ENCODE measurements at places on chromosomes 4 and X. TPM values are rescaled to one million over a fixed set of nuclear protein-coding genes. Genes with fewer than 3 reads are reported as not detected.

FHIP1A gene
- total RNA-seq, result 100 TPM

TAPT1 gene
- total RNA-seq, result 22.9 TPM

HERC5 gene
- 2.2 TPM for total RNA-seq

NXF2B gene
- total RNA-seq, result not detected

CCDC110 gene
- 1.5 TPM for total RNA-seq

NALF2 gene
- not detected for total RNA-seq

DNA sequence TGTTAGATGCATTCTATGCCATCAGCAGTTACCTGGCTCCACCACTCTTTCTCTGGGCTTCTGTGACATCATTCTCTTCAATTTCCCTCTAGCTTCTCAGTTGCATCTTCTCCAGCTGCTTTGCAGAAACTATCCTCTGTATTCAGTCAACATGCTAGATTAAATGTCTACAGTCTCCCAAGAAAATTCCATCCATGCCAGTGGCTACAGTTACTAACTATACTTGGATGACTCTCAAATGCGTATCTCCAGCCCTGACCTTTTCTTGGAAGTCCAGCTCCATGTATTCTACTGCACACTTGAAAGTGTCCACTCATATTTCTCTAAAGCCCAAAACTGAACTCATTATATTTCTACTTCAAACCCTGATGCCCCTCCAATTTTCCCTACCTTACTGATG is 232.3 kb upstream of the TENM3 start:
- H3K27ac ChIP-seq, result no peak overlapping the region
- no peak for DNase-seq
- H3K27me3 ChIP-seq, result no peaks in the 10 kb centered on the region
- H3K4me1 ChIP-seq, result no peaks in the 10 kb centered on the region

DNA sequence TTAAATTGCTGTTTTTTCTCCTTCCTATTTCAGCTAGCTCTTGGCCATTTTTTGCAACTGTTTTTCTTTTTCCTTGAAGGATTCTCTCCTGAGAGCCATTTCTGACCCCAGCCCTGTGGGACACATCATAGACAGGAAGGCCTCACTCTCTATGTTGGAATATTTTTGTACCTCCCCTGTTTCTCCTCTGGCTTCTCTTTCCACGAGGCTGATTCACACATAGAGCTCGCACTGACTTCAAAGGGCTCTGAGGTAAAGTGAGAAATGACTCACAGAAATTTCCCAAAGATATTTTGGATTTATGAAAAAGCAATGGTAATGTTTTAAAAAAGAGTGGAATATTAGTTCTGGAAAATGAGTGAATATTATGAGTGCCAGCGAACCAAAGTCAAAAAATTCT is 181.7 kb upstream of the IGFBP7 start:
- H3K4me3 ChIP-seq, result no peak overlapping the region
- DNase-seq, result no peak
- no peaks in the 10 kb centered on the region for H3K27me3 ChIP-seq
- no peaks in the 10 kb centered on the region for H3K4me1 ChIP-seq

GRCh38 chrX:3549411-3549911 is 164.0 kb downstream of the PRKX start:
- no peak overlapping the region for H3K27ac ChIP-seq
- H3K4me3 ChIP-seq, result peak overlapping the region; percentile 30
- no peaks in the 10 kb centered on the region for H3K36me3 ChIP-seq
- H3K4me1 ChIP-seq, result peaks cover 12% of the 10 kb centered on the region
- DNase-seq, result no peak
- H3K27me3 ChIP-seq, result no peaks in the 10 kb centered on the region

DNA sequence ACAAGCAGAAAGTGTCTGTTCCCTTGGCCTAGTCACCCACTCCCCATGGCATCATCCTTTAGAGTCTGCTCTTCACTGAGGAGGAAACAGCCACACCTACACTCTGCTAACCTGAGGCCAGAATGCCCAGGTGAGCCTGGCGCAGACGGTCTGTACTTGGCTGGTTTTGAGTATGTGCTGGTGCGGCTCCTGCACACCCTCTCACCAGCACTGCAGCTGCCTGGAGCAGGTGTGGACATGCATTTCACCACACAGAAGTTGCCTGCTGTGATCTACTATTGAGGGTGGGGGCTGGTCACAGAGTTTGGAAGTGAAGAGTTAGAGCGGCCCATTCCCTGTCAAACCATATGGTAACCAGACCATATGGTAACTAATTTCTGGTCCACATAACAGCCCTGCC is 39.5 kb downstream of the KANTR start:
- no peak overlapping the region for H3K4me3 ChIP-seq
- DNase-seq, result no peak
- H3K27me3 ChIP-seq, result no peaks in the 10 kb centered on the region
- H3K36me3 ChIP-seq, result no peaks in the 10 kb centered on the region

GRCh38 chr4:8224975-8225625 is 26.0 kb downstream of the SH3TC1 start:
- H3K36me3 ChIP-seq, result peaks cover 9% of the 10 kb centered on the region
- H3K4me1 ChIP-seq, result peaks cover 32% of the 10 kb centered on the region
- H3K27ac ChIP-seq, result no peak overlapping the region
- H3K4me3 ChIP-seq, result no peak overlapping the region
- no peak for DNase-seq
- no peaks in the 10 kb centered on the region for H3K27me3 ChIP-seq

DNA sequence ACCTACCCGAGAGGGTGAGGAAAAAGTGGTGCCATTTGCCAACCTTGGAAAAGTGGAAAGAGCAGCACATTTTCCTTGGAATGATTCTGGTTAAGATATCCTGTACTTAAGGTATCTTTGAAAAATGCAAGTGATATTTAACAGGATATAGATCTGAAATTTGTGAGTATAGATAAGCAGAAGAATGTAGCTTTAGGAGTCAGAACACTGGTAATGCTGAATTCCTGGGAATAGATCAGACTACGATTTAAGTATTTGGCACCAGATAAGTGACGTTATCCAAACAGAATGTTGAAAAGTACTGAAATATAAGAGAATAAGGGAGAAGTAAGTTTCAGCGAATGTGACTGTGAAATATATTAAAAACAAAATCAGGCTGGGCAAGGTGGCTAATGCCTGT is 210.1 kb downstream of the PCDH7 start:
- no peak overlapping the region for H3K4me3 ChIP-seq
- no peaks in the 10 kb centered on the region for H3K4me1 ChIP-seq
- no peak overlapping the region for H3K27ac ChIP-seq
- no peak for DNase-seq

- H3K4me1 ChIP-seq, result no peaks in the 10 kb centered on the region
- no peak for DNase-seq
- H3K27ac ChIP-seq, result no peak overlapping the region
- H3K27me3 ChIP-seq, result no peaks in the 10 kb centered on the region
- H3K4me3 ChIP-seq, result no peak overlapping the region
- no peaks in the 10 kb centered on the region for H3K36me3 ChIP-seq
These were observed 651.0 kb downstream of the ADGRL3 start for GRCh38 chr4:61851126-61851525.

DNA sequence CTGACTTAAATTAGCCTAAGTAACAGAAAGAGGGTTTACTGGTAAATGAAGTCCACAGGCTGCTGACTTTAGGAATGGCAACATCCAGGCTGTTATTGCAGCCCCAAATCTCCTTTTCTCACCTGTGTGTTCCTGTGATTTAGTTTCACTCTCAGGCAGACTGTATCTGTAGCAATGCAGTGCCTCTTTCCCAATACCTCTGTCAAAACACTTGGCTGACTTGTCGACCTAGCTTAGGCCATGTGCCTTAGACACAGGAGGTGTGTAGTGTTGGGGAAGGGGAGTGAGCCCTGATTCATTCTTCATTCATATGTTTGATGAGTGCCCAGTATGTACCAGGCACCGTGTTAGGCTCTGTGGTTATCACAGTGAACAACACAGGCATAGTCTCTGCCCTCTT is 46.9 kb downstream of the JADE3 start:
- no peaks in the 10 kb centered on the region for H3K27me3 ChIP-seq
- H3K4me3 ChIP-seq, result no peak overlapping the region
- DNase-seq, result no peak
- no peaks in the 10 kb centered on the region for H3K36me3 ChIP-seq

GRCh38 chr4:77163641-77164040 is 6.6 kb downstream of the CCNG2 start:
- H3K4me1 ChIP-seq, result peaks cover 26% of the 10 kb centered on the region
- H3K27ac ChIP-seq, result no peak overlapping the region
- H3K27me3 ChIP-seq, result no peaks in the 10 kb centered on the region
- no peak overlapping the region for H3K4me3 ChIP-seq
- no peak for DNase-seq
- peaks cover 78% of the 10 kb centered on the region for H3K36me3 ChIP-seq

DNA sequence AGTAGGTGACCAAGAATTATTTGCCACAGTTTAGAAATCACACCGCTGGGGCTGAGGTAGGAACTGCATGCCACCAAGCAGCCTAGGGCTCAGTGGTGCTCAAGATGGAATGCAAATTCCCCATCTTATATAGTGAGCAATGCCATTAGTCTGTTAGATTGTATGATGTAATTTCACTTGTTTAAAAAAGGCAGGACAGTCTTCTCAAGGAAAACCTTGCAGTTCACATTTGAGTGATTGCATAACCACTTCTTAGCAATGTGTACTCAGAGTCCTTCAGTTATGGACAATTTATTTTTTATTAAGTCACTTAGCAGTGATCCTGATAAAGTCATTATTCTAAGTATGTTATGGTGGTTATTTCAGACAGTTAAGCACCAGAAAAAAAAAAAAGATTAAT is 142.9 kb upstream of the SFRP2 start:
- no peaks in the 10 kb centered on the region for H3K27me3 ChIP-seq
- no peaks in the 10 kb centered on the region for H3K4me1 ChIP-seq
- DNase-seq, result no peak
- H3K36me3 ChIP-seq, result no peaks in the 10 kb centered on the region
- no peak overlapping the region for H3K27ac ChIP-seq
- H3K4me3 ChIP-seq, result no peak overlapping the region

- no peaks in the 10 kb centered on the region for H3K4me1 ChIP-seq
- no peak overlapping the region for H3K4me3 ChIP-seq
- DNase-seq, result no peak
- no peaks in the 10 kb centered on the region for H3K27me3 ChIP-seq
These were observed 26.9 kb upstream of the BEX4 start for GRCh38 chrX:103187953-103188475.

GRCh38 chrX:77814210-77814609 is 28.2 kb upstream of the ATRX start:
- no peaks in the 10 kb centered on the region for H3K36me3 ChIP-seq
- no peaks in the 10 kb centered on the region for H3K4me1 ChIP-seq
- no peak overlapping the region for H3K4me3 ChIP-seq
- DNase-seq, result no peak
- H3K27ac ChIP-seq, result no peak overlapping the region
- H3K27me3 ChIP-seq, result no peaks in the 10 kb centered on the region

- H3K27ac ChIP-seq, result no peak overlapping the region
- no peaks in the 10 kb centered on the region for H3K27me3 ChIP-seq
- H3K36me3 ChIP-seq, result no peaks in the 10 kb centered on the region
These were observed 293.4 kb upstream of the NR3C2 start for GRCh38 chr4:148735432-148736155.

- no peak overlapping the region for H3K27ac ChIP-seq
- no peak overlapping the region for H3K4me3 ChIP-seq
- DNase-seq, result no peak
- H3K27me3 ChIP-seq, result no peaks in the 10 kb centered on the region
These were observed 48.9 kb upstream of the GPR174 start for GRCh38 chrX:79095441-79096041.

- no peak overlapping the region for H3K4me3 ChIP-seq
- no peaks in the 10 kb centered on the region for H3K4me1 ChIP-seq
- DNase-seq, result no peak
- no peak overlapping the region for H3K27ac ChIP-seq
- no peaks in the 10 kb centered on the region for H3K27me3 ChIP-seq
These were observed 21.8 kb downstream of the RPS6KA3 start for GRCh38 chrX:20244931-20245330.

GRCh38 chrX:130179170-130179569 is 7.4 kb downstream of the RAB33A start:
- H3K4me3 ChIP-seq, result no peak overlapping the region
- H3K27ac ChIP-seq, result no peak overlapping the region
- DNase-seq, result no peak
- H3K4me1 ChIP-seq, result peaks cover 5% of the 10 kb centered on the region

GRCh38 chr4:140150636-140150885 is 3.4 kb downstream of the MAML3 start:
- no peaks in the 10 kb centered on the region for H3K36me3 ChIP-seq
- DNase-seq, result peak; percentile 91
- peak overlapping the region; percentile 94 for H3K27ac ChIP-seq
- H3K27me3 ChIP-seq, result no peaks in the 10 kb centered on the region
- peak overlapping the region; percentile 59 for H3K4me3 ChIP-seq

DNA sequence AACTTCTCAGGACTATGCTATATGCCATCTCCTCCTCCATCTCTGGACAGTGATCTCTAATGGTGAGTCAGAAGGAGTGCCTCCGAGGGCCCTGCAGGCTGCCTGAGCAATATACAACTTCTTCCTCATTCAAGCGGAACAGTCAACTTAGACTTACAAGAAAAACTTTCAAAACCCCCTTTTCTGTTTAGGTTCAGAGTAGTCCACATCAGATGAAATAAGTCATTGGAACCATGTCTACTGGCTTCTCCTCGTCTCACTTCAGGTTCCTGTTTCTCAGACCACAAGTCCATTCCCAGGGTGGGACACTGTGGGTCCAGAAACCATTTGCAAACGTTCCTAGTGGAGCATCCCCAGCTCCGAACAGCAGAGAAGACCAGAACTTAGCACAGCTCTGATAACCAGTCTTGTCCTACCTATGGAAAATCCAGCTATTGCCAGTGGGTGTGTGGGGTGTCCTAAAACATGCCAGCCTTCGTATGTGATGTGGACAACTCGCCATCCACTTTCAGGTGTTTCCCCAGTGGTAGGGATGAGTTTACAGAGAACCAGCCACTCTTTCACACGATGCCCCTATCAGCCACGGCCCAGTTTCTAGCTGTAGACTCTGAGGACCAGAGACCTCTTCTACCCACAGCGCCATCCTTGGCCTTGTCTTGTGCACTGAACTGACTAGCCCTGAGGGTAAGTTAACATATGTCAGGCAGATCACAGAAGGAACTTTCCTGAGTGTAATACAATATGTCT is 32.7 kb upstream of the NKRF start:
- no peaks in the 10 kb centered on the region for H3K4me1 ChIP-seq
- no peak overlapping the region for H3K4me3 ChIP-seq
- H3K36me3 ChIP-seq, result no peaks in the 10 kb centered on the region
- no peak for DNase-seq

DNA sequence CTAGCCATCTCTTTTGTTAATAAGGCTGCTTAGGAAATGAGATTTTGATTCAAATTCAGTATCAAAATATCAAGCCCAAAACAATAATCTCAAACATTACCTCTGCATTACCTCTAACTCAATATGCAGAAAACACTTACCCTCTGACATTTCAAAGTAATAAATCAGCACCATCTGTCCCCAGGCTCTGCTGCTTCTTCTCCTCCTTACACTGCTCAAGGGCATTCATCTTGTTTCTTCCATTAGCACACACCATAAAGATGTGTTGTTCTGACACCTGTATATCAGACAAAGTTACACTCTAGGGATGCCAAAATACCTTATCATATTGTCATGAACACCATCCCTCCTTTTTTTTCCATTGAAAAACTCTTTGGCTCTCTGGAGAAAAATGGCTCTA is 1630.3 kb downstream of the RPA4 start:
- no peak for DNase-seq
- no peak overlapping the region for H3K4me3 ChIP-seq
- H3K4me1 ChIP-seq, result no peaks in the 10 kb centered on the region
- H3K36me3 ChIP-seq, result no peaks in the 10 kb centered on the region

All from suprapubic skin (tissue), 4 donors.